ENCODE measurements at places on chromosomes 5 and 9.

DNA sequence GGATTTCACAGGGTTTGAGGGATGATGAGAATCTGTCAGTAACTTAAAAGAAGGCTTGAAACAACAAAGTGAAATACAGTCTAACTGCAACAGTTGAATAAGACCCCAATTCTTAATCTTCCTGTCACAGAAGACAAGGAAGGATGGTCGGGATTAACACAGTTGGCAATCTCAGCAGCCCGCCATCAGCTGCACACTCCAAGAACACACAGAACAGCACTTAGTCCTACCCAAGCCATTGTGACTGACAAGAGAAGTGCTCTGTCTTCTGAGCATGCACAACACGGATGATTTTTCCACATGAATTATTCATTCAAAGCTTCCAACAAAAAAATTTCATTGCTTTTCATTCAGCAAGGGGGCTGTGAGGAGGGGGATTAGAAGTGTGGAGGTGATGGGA, 576.1 kb downstream of the TLE4 start:
- DNase-seq, result no peak

GRCh38 chr5:151734064-151734408, 24.4 kb downstream of the ATOX1 start:
- DNase-seq, result no peak

DNA sequence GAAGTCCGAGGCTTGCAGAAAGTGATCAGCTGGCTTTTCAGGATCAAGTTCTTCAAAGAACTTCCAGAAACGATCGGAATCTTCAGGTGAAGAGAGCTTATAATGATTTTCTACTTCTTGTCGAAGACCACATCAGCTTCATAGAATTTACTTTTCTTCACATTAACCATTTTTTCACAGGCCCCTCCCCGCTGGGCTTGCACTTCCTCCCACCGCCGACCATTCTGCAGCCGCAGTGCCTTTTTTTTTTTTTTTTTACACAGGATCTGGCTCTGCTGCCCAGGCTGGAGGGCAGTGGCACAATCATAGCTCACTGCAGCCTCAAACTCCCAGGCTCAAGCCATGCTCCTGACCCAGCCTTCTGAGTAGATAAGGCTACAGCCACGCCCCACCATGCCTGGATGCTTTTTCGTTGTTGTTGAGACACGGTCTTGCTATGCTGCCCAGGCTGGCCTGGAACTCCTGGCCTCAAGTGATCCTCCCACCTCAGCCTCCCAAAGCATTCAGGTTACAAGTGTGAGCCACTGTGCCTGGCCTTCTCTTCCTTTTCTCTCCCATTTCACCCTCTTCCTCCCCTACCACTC, 15.3 kb upstream of the RNF130 start:
- no peak for DNase-seq

GRCh38 chr9:17272536-17272935, 137.7 kb downstream of the CNTLN start:
- no peak for DNase-seq

GRCh38 chr9:121857928-121858327, 206.5 kb downstream of the DAB2IP start:
- no peak for DNase-seq

DNA sequence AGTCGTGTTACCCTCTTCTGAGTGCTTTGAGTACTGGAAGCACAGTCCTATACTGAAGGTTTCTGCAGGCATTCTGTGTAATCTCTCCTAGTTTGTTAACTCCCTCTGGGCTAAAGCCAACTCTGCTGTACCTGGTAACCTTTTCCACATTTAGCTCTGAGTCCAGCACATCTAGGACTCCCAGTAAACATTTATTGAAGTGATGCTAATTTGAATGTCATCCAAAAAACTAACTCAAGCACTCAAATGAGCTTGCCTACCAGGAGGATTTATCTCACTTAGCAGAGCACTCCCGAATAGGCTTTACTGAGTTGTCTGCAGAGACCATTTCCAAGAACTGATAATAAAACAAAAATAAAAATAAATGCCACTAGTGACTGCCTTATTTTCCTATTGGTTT, 79.5 kb upstream of the NFIB start:
- no peak for DNase-seq

DNA sequence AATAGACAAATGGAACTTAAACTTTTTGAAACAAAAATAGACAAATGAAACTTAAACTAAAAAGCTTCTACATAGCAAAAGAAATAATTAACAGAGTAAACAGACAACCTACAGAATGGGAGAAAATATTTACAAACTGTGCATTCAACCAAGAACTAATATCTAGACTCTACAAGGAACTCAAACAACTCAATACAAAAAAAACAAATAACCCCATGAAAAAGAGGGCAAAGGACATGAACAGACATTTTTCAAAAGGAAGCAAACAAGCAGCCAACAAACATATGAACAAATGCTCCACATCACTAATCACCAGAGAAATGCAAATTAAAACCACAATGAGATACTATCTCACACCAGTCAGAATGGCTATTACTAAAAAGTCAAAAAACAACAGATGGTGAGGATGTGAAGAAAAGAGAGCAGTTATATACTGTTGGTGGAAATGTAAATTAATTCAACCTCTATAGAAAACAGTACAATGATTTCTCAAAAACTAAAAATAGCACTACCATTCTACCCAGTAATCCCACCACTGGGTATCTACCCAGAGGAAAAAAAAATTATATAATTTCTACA, 170.8 kb upstream of the RGMB start:
- no peak for DNase-seq

DNA sequence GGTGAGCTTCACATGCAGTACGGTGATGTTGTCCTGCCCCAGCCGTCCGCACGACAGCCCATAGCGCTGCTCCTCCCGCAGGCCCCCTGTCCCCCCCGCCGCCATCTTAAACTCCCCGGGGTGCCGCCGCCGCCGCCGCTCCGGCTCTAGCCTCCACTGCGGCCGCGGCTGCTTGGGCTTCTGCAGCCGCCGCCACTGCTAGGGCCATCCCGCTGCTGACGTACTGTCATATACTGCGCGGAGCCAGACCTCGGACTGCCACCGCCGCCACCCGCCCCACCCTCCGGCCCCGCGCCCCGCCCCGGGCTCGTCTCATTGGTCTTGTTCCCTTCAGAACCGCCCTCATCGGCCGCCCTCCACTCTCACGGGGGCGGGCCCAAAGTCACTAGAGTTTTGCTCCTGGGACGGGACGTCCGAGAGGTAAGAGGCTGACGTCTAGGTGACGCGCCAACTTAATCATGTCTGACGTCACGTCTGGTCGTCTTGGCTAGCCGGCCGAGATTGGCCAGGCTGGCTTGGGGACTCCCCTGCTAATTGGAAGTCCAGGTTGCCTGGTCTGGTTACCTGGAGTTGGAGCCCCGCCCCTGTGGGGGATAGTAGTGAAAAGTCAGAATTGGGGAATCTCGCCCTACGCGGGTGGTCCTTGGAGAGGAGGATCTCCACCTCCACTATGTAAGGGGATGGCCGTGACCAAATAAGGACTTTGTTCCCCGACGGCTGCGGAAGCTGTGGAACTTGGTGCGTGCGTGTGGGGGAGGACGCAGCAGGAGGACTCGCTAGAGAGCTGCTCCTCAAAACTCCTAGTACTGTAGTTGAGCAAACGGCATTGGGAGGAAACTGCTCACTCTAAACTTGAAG, at the start of gene ELL2:
Gene ELL2 (minus strand): TSS at position 235 of the 858 bp plus-strand sequence. CDS start 130 bp downstream, at position 105.
- DNase-seq, result peak; percentile 81

GRCh38 chr5:89377767-89378455, 494.9 kb upstream of the MEF2C start:
- DNase-seq, result no peak

DNA sequence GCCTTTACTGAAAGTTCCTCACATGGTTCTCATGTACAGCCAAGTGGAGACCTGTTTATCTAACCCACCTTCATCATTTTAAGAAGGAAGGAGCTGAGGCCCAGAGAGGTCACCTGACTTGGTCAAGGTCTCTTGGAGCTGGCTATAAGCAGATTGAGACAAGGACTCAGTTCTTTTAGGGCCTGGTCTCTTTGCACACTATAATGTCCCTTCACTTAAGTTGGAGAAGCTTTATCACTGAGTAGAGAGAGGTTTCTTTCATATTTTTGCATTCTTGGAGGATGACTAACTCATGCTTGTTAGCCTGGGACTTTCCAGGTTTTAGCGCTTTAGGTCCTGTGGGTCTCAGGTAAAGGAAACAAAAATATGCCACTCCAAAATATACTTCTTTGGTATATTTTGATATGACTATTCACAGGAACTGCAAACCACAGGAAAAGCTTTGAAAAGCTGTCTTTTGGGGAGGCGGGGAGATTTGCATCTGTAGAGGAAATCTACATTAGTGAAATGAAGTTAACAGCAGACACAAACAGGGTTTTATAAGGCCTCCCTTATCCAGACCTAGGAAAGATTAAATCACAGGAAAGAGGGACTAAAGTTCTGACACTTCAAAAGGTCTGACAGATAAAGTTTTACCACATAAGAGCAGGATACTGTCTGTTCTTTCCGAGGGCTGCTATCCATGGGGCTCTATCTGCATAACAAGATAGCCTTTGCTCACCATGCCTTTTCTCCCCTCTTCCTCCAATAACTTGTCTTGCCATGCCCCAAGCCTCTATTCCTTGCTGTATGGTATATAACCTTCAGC, 95.8 kb upstream of the ANKRD55 start:
- no peak for DNase-seq

- DNase-seq, result no peak
These were observed 90.3 kb downstream of the DIRAS2 start for GRCh38 chr9:90552317-90552716.

All from SIG-M5 (cell line).